ENCODE measurements at places on chromosomes 13 and 19. TPM values are rescaled to one million over a fixed set of nuclear protein-coding genes. Genes with fewer than 3 reads are reported as not detected.

Gene NKPD1
- total RNA-seq, result 0.16 TPM

Gene PCDH17
- not detected for total RNA-seq

Gene FPR1
- not detected for total RNA-seq

Gene KLF1
- total RNA-seq, result 0.38 TPM

Gene MISP
- not detected for total RNA-seq

Gene GPR12
- total RNA-seq, result not detected

Gene TRPM4
- total RNA-seq, result 0.54 TPM

Gene FUT2
- total RNA-seq, result not detected

Gene TNNT1
- total RNA-seq, result not detected

Gene BRCA2
- total RNA-seq, result 27.2 TPM

Gene KCNN4
- total RNA-seq, result 49.6 TPM

Gene RLN3
- total RNA-seq, result not detected

Gene ZIC5
- not detected for total RNA-seq

Gene C5AR2
- total RNA-seq, result not detected

GRCh38 chr13:114157869-114158495 is 21.1 kb upstream of the CFAP97D2 start:
- no peak overlapping the region for H3K4me3 ChIP-seq
- H3K27ac ChIP-seq, result no peak overlapping the region
- H3K27me3 ChIP-seq, result no peaks in the 10 kb centered on the region
- no peak for DNase-seq
- peaks cover 65% of the 10 kb centered on the region for H3K4me1 ChIP-seq

- H3K27me3 ChIP-seq, result peaks cover 22% of the 10 kb centered on the region
- H3K27ac ChIP-seq, result no peak overlapping the region
- peaks cover 3% of the 10 kb centered on the region for H3K4me1 ChIP-seq
- H3K36me3 ChIP-seq, result no peaks in the 10 kb centered on the region
- DNase-seq, result no peak
Measured at GRCh38 chr19:53892981-53893325, 11.0 kb downstream of the PRKCG start.

DNA sequence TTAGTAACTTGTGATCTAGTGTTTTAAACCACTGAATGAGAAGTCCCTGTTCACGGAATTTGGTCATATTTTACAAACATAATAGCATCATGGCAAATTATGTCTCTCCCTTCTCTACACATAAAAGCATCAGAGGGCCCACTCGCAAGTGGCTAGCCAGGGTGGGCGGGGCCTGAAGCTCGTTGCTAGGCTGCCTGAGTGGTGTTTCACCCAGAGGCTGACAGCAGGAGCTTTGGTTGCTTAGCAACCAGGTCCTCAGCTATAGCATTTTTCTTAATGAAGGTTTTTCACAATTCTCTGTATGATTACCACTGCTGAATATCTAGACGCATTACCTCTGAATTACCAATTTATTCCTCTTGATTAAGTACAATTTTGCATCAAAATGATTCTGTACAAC is 126.5 kb downstream of the NALCN start:
- DNase-seq, result peak; percentile 15
- H3K4me1 ChIP-seq, result no peaks in the 10 kb centered on the region
- H3K36me3 ChIP-seq, result no peaks in the 10 kb centered on the region
- no peak overlapping the region for H3K27ac ChIP-seq
- no peak overlapping the region for H3K4me3 ChIP-seq

- peaks cover 9% of the 10 kb centered on the region for H3K27me3 ChIP-seq
- no peak for DNase-seq
- H3K36me3 ChIP-seq, result no peaks in the 10 kb centered on the region
- no peak overlapping the region for H3K4me3 ChIP-seq
Measured at GRCh38 chr13:102930566-102930965, 84.7 kb downstream of the ERCC5 start.

- no peaks in the 10 kb centered on the region for H3K36me3 ChIP-seq
- peak overlapping the region; percentile 29 for H3K4me3 ChIP-seq
- DNase-seq, result peak; percentile 74
- H3K27me3 ChIP-seq, result peaks cover 22% of the 10 kb centered on the region
- no peak overlapping the region for H3K27ac ChIP-seq
- peaks cover 27% of the 10 kb centered on the region for H3K4me1 ChIP-seq
Measured at GRCh38 chr19:7191946-7192691, 102.1 kb downstream of the INSR start.

- peaks cover 7% of the 10 kb centered on the region for H3K27me3 ChIP-seq
- H3K36me3 ChIP-seq, result no peaks in the 10 kb centered on the region
- no peak overlapping the region for H3K27ac ChIP-seq
- H3K4me3 ChIP-seq, result no peak overlapping the region
Measured at GRCh38 chr19:33266974-33267484, 35.3 kb downstream of the CEBPA start.

GRCh38 chr13:52780092-52780491 is 40.5 kb upstream of the CNMD start:
- peaks cover 3% of the 10 kb centered on the region for H3K27me3 ChIP-seq
- H3K27ac ChIP-seq, result no peak overlapping the region
- no peak for DNase-seq
- no peaks in the 10 kb centered on the region for H3K4me1 ChIP-seq

DNA sequence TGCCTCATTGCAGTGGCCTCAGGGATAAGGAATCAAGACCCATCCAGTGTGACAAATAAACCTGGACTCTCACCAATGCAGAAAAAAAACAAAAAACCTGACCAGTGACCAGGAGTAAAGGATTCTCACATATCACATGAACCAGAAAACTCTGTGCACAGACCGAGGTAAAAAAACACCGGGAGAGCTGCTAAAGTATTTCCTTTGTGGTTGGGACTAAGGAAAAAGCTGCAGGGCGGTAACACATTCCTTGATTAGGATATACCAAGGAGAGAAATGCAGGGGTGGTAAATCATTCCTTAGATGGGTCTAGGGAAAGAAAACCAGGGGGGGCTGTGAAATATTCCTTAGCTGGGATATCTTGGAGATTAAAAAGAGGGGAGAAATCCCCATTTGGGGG is 64.8 kb upstream of the ZNF85 start:
- H3K27ac ChIP-seq, result no peak overlapping the region
- H3K36me3 ChIP-seq, result peaks cover 5% of the 10 kb centered on the region
- no peaks in the 10 kb centered on the region for H3K27me3 ChIP-seq

- no peak overlapping the region for H3K4me3 ChIP-seq
- H3K27ac ChIP-seq, result no peak overlapping the region
- H3K27me3 ChIP-seq, result no peaks in the 10 kb centered on the region
- H3K36me3 ChIP-seq, result no peaks in the 10 kb centered on the region
- peaks cover 4% of the 10 kb centered on the region for H3K4me1 ChIP-seq
Measured at GRCh38 chr19:28586474-28586873, 626.5 kb downstream of the UQCRFS1 start.

DNA sequence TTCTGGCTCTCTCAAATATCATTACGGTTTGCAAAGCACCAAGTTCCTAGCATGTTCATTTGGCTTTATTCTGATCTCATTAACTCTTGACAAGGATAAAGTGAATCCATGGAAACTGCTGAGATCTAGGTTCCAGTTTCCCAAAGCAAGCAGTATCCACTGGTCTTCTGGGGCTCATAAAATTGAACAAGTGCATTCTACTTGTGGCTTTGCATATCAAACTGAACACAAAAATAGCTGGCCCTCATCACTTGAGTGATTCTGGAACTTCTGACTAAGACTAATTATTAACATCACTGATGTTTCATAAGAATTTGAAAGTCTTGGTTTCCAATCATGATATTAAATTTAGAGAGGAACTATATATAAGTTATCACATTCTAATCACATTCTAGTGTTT is 6.3 kb upstream of the KCTD12 start:
- H3K27ac ChIP-seq, result no peak overlapping the region
- no peaks in the 10 kb centered on the region for H3K36me3 ChIP-seq
- H3K4me3 ChIP-seq, result no peak overlapping the region
- H3K4me1 ChIP-seq, result peaks cover 13% of the 10 kb centered on the region
- H3K27me3 ChIP-seq, result peaks cover 13% of the 10 kb centered on the region
- DNase-seq, result no peak

DNA sequence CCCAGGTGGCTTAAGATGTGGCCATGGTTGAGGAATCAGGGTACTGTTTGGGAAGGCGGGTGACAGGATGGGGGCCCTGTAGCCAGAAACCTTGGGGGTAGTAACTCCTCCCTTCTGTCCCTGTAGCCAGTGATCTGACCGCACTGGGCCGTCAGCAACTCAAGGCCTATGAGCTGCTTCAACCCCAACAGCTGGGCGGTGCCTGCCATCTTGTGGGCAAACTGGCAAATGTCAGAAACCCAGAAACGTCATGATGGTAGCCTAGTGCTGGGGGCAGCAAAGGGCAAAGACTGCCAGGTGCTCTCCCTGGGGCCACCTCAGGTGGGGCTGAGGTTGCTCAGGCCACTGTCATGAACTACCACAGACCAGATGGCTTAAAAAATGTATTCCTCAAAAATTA is 3.5 kb downstream of the COPE start:
- H3K4me1 ChIP-seq, result peaks cover 31% of the 10 kb centered on the region
- H3K36me3 ChIP-seq, result peaks cover 31% of the 10 kb centered on the region
- H3K27ac ChIP-seq, result no peak overlapping the region
- H3K27me3 ChIP-seq, result no peaks in the 10 kb centered on the region
- no peak overlapping the region for H3K4me3 ChIP-seq

- peaks cover 2% of the 10 kb centered on the region for H3K27me3 ChIP-seq
- H3K36me3 ChIP-seq, result no peaks in the 10 kb centered on the region
- DNase-seq, result no peak
- H3K27ac ChIP-seq, result no peak overlapping the region
- no peaks in the 10 kb centered on the region for H3K4me1 ChIP-seq
- H3K4me3 ChIP-seq, result no peak overlapping the region
Measured at GRCh38 chr13:111517641-111518010, 197.2 kb downstream of the TEX29 start.

DNA sequence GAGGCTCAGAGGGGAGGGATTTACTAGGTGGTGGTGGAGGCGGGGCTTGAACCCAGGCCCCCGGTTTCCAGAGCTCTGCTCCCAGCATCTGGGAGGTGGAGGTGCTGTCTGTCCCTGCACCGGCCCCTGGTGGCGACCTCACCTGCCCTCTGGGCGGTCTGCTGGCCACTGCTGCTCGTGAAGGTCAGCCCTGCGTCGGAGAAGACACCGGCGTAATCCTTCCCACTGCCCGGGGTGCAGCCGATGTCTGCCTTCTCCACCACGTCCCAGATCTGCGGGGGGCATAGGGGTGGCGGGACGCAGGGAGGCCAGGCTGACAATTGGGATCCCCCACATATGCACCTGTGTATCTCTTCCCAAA is 12.8 kb downstream of the C3 start:
- H3K36me3 ChIP-seq, result no peaks in the 10 kb centered on the region
- no peak overlapping the region for H3K27ac ChIP-seq
- DNase-seq, result no peak
- H3K4me3 ChIP-seq, result no peak overlapping the region

- H3K4me1 ChIP-seq, result no peaks in the 10 kb centered on the region
- H3K27ac ChIP-seq, result no peak overlapping the region
- H3K27me3 ChIP-seq, result no peaks in the 10 kb centered on the region
- DNase-seq, result no peak
- H3K4me3 ChIP-seq, result no peak overlapping the region
- H3K36me3 ChIP-seq, result peaks cover 70% of the 10 kb centered on the region
Measured at GRCh38 chr19:5651361-5651760, 28.5 kb downstream of the SAFB start.

- H3K27me3 ChIP-seq, result peaks cover 72% of the 10 kb centered on the region
- peak overlapping the region; percentile 73 for H3K4me3 ChIP-seq
- peak; percentile 68 for DNase-seq
- no peak overlapping the region for H3K27ac ChIP-seq
Measured at GRCh38 chr19:10290876-10291553, 1.3 kb downstream of the ICAM5 start.

- no peak overlapping the region for H3K27ac ChIP-seq
- no peak overlapping the region for H3K4me3 ChIP-seq
- no peak for DNase-seq
- H3K4me1 ChIP-seq, result no peaks in the 10 kb centered on the region
- H3K36me3 ChIP-seq, result no peaks in the 10 kb centered on the region
Measured at GRCh38 chr13:101739382-101740178, 287.1 kb downstream of the ITGBL1 start.

DNA sequence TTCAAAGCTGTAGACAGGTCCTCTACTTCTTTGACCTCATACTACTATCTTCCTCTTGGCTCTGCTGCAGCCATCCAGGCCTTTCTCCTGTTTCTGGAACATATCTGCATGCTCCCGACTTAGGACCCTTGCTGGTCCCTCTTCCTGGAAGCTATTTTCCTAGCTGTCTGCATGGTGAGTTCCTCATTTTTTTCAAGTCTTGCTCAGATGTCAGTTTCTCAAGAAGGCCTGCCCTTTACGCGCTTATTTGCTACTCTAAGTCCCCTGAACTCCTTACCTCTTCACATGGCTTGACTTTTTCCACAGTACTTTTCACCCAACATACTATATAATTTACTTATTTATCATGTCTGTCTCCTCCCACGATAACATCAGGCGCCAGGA is 31.4 kb downstream of the DNAJC3 start:
- no peak for DNase-seq
- peaks cover 37% of the 10 kb centered on the region for H3K4me1 ChIP-seq
- no peak overlapping the region for H3K27ac ChIP-seq

GRCh38 chr13:83452292-83452950 is 429.9 kb downstream of the SLITRK1 start:
- no peak for DNase-seq
- no peaks in the 10 kb centered on the region for H3K4me1 ChIP-seq
- no peak overlapping the region for H3K27ac ChIP-seq
- no peaks in the 10 kb centered on the region for H3K36me3 ChIP-seq

- no peaks in the 10 kb centered on the region for H3K36me3 ChIP-seq
- DNase-seq, result no peak
- no peaks in the 10 kb centered on the region for H3K4me1 ChIP-seq
Measured at GRCh38 chr13:43761616-43762315, 25.0 kb downstream of the ENOX1 start.

GRCh38 chr13:31134039-31134711 is 27.5 kb downstream of the HSPH1 start:
- peaks cover 59% of the 10 kb centered on the region for H3K36me3 ChIP-seq

- H3K27me3 ChIP-seq, result no peaks in the 10 kb centered on the region
- no peaks in the 10 kb centered on the region for H3K4me1 ChIP-seq
- DNase-seq, result no peak
- H3K27ac ChIP-seq, result no peak overlapping the region
- H3K36me3 ChIP-seq, result peaks cover 18% of the 10 kb centered on the region
Measured at GRCh38 chr13:97448503-97449251, 14.7 kb downstream of the RAP2A start.

GRCh38 chr19:31334101-31334848 is 15.0 kb downstream of the TSHZ3 start:
- no peaks in the 10 kb centered on the region for H3K36me3 ChIP-seq
- H3K27ac ChIP-seq, result no peak overlapping the region
- no peak overlapping the region for H3K4me3 ChIP-seq
- peaks cover 18% of the 10 kb centered on the region for H3K27me3 ChIP-seq
- H3K4me1 ChIP-seq, result peaks cover 4% of the 10 kb centered on the region

GRCh38 chr19:47479701-47480503 is 4.1 kb downstream of the KPTN start:
- no peak for DNase-seq
- no peak overlapping the region for H3K4me3 ChIP-seq
- H3K27ac ChIP-seq, result no peak overlapping the region
- peaks cover 6% of the 10 kb centered on the region for H3K36me3 ChIP-seq
- no peaks in the 10 kb centered on the region for H3K27me3 ChIP-seq

DNA sequence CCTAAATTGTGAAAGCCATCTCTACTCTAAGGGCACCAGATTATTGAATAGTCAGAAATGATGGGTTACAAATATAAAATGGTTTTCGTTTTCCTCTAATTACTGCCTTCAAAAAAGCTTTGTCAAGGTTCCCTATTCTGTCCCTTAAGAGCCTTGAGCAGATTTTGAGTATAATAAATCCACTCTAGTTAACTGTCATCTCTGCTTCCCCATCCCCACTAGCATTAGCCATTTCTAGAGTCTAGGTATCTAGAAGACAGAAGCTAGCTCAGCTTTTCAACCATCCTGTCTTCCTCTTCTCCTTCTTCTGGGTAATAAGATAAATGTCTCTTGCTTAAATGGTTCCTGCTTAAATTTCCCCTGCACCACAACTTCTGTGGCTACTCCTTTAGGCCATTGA is 290.4 kb downstream of the DACH1 start:
- H3K27ac ChIP-seq, result no peak overlapping the region
- H3K27me3 ChIP-seq, result no peaks in the 10 kb centered on the region
- no peak for DNase-seq

Data from activated CD8-positive, alpha-beta T cell treated with anti-CD3 and anti-CD28 coated beads for 36 hours (primary cell).